RPMI8226 (cell line): ENCODE measurements at places on chromosomes 1 and 21.

DNA sequence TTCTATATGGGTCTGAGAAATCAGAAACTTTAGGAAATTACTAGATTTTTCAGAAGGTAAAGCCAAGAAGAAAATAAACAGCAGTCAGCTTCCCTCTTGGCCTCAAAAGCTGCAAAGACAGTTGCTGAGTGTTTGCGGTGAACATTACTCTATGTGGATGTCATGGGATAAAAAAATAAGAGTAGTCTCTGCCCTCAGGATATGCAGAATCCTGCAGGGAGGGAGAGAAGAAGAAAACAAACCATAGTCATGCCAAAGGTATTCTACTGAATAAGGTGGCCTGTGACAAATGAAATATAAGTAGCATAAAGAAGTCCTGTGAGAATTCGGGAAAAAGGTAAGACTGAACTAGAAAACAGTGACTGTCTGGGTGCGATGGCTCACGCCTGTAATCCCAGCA lies 19.0 kb downstream of the YARS1 start:
- DNase-seq, result no peak

- DNase-seq, result no peak
Measured at GRCh38 chr21:42200906-42201614, 17.9 kb upstream of the ABCG1 start.

DNA sequence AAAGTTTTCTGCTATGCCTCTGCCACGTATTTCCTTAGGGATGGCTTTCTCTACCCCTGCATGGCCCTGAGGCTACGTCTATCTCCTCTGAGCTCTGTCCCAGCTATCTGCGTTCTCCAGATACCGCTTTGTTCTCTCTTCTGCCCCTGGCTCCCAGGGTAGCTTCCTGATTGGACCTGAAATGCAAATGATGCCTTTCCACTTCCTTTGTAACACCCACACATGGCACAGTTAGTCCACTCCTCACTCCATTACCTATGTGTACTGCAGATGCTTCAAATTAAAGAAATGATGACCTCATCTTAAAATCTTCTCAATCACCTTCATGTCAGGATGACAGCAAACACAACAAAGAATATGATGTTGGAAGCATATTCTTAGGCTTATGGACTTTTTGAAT lies 138.6 kb upstream of the POGK start:
- no peak for DNase-seq

DNA sequence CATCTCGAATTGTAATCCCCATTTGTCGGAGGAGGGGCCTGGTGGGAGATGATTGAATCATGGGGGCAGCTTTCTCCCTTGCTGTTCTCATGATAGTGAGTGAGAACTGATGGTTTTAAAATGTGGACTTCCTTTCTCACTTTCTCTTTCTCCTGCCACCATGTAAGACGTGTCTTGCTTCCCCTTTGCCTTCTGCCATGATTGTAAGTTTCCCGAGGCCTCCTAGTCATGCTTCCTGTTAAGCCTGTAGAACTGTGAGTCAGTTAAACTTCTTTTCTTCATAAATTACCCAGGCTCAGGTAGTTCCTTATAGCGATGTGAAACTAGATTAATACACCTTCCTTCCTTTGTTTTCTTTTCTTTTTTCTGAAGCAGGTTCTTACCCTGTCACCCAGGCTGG lies 13.9 kb downstream of the DNAJC6 start:
- DNase-seq, result peak; percentile 18

DNA sequence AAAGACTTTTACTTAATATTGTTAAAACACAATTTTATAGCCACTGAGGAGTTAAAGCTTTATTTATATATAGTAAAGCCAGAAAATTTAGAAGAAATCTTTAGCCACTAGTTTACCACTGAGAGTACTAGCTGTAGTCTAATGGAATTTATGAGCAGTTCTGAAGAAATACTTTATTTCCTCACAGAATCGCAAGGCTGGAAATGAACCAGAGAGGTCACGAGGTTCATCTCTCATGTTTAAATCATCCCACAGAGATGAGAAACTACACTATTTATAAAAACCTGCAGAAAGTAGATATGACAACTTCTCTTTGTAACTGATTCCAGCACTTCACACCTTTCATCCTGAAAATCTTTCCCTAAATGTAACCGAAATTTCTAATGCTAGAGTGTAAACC lies 26.0 kb downstream of the ADGRL4 start:
- DNase-seq, result no peak
